Activated CD8-positive, alpha-beta T cell treated with anti-CD3 and anti-CD28 coated beads, Interleukin-2, amount 10 ng/mL, durations not matched to agents 7 days and 5 days (primary cell): ENCODE measurements at places on chromosomes 7 and 10.

DNA sequence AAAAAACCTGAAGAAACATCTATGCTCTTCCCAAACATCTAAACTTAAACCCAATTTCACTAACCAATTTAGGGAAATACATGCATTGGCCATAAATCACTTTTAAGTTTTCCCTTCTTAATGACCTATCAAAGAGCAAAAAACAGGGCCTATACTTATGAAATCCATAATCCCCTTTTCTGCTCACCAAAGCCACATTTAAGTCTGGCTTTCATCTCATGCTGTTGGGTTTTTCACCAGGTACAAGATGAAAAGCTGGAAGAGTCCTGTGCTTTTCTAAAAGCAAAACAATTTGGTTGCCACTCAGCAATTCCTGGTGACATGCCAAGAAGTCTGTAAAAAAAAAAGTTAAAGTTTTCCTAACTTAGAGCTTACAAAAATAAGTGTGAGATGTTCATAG, 92.6 kb downstream of the HPSE2 start:
- no peaks in the 10 kb centered on the region for H3K27me3 ChIP-seq
- H3K36me3 ChIP-seq, result no peaks in the 10 kb centered on the region
- H3K4me1 ChIP-seq, result no peaks in the 10 kb centered on the region
- no peak overlapping the region for H3K4me3 ChIP-seq
- H3K27ac ChIP-seq, result no peak overlapping the region

DNA sequence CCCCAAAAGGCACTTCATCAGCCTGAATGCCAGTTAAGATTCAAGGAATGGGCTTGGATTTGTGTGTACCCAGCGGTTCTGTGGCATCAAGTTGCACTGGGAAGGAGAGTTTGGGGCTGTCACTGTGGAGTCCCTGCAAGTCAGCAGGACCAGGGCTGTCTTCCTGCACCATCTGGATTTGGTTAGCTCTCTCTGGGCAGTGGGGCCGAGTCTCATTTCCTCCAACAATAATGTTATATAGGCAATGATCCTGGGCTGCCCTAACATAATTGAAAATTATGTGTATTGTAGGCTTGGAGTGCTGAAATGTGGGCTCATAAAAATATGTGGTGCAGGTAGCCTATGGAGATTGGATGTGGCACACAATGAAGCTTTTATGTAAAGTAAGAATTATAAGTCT, 87.2 kb downstream of the TCF7L2 start:
- H3K27me3 ChIP-seq, result peaks cover 16% of the 10 kb centered on the region
- H3K4me1 ChIP-seq, result no peaks in the 10 kb centered on the region
- DNase-seq, result no peak
- no peak overlapping the region for H3K4me3 ChIP-seq
- H3K27ac ChIP-seq, result no peak overlapping the region
- no peaks in the 10 kb centered on the region for H3K36me3 ChIP-seq

DNA sequence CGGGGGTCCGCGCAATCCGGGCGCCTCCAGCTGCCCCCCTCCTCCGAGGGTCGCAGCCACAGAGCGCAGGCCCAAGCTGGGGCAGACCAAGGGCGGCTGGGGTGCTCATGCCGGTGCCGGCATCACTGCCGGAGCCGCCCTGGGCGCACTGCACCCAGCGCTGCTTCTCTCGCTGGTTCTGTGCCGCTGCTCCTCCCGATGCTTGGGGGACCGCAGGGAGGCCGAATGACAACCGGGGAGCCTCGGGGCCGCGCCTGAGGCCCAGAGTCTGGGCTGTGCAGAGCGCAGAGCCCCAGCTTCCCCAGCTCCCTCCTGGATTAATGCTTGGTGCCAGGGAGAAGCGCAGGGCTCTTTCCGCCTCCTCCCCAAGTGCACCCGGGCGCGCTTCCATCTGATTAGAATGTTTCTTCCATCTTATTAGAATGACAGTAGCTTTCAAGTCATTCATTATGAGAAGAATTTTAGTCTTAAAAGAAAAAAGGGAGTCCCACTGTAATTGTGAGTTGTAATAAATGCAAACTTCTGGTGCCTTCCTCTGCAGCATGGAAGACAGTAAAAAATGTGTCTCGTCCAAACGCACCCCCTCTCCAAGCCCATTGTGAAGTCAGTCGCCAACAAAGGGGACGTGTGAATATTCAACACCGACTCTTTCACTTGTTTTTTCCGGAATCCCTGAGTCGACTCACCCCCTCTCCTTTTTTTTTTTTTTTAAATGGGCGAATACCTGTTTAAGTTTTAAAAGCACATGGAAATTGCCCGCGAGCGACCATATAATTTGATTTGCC, 19.5 kb upstream of the PTF1A start:
- peaks cover 57% of the 10 kb centered on the region for H3K27me3 ChIP-seq
- no peak overlapping the region for H3K4me3 ChIP-seq
- no peak for DNase-seq

GRCh38 chr7:71009636-71010035, 122.3 kb upstream of the GALNT17 start:
- no peaks in the 10 kb centered on the region for H3K36me3 ChIP-seq
- no peak overlapping the region for H3K27ac ChIP-seq
- no peaks in the 10 kb centered on the region for H3K4me1 ChIP-seq
- no peak overlapping the region for H3K4me3 ChIP-seq
- DNase-seq, result no peak

DNA sequence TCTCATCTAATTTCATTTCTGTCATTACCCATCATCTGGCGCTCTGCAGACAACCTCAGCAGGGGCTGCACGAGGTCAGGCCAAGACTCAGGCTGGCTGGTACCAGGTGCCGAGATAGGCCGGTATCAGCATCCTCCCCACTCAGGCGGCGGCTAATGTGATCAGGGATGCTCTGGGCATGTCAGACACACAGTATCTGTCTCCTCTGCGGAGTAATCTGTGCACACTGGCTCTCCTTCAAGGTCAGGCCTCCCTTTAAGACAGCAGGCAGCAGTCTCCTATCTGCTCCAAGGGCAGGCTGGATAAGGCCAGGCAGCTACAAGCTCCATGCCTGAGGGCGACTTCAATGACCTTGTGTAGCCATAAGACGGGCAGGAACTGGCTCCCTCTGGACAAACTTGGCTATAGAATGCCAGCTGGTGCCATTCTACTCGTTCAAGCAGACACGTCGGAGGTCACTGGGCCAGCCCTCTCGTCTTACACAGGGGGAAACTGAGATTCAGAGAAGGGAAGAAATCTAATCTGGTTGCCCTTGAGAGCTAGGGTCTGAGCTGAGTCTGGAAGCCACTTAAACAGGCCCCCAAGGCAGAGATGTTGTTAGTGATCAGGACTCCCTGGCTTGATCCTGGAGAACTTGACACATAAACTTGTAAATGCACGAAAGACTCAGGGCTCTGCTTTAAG, 59.3 kb downstream of the ARHGAP22 start:
- no peak overlapping the region for H3K4me3 ChIP-seq
- no peak overlapping the region for H3K27ac ChIP-seq
- no peaks in the 10 kb centered on the region for H3K4me1 ChIP-seq
- no peaks in the 10 kb centered on the region for H3K36me3 ChIP-seq

- no peak for DNase-seq
- no peak overlapping the region for H3K27ac ChIP-seq
- no peak overlapping the region for H3K4me3 ChIP-seq
- H3K4me1 ChIP-seq, result no peaks in the 10 kb centered on the region
These were observed 10.9 kb upstream of the FAM180A start for GRCh38 chr7:135759532-135759931.

GRCh38 chr10:59754951-59755350, 1.7 kb upstream of the MRLN start:
- H3K4me3 ChIP-seq, result no peak overlapping the region
- DNase-seq, result no peak
- H3K27ac ChIP-seq, result no peak overlapping the region
- no peaks in the 10 kb centered on the region for H3K36me3 ChIP-seq
- H3K27me3 ChIP-seq, result peaks cover 3% of the 10 kb centered on the region

- H3K4me1 ChIP-seq, result peaks cover 6% of the 10 kb centered on the region
- H3K36me3 ChIP-seq, result no peaks in the 10 kb centered on the region
- peaks cover 21% of the 10 kb centered on the region for H3K27me3 ChIP-seq
- peak within 1 kb of the TSS; percentile 72 for H3K4me3 ChIP-seq
- H3K27ac ChIP-seq, result no peak within 1 kb of the TSS
These were observed at the start of gene KCND2 for GRCh38 chr7:120272701-120273475. Gene KCND2, plus strand, starts transcription at chr7:120273175.

DNA sequence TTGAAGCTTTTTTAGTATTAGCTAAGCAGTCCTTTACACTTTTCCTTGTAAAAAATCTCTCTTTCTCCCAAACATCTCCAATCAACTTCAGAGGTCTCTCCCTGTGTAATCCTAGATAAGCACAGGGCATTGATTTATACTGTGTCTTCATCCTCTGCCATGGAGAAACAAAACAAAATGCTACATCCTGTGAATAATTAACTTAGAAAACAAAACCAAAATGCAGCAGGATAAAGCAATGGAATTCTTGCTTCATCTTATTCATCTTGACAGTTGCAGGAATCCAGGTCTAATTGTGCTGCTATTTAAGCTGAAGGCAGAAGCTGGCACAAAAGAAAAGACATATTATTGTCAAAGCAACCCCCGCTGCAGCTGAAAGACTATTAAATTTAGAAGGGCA, 641.5 kb upstream of the SORCS1 start:
- H3K36me3 ChIP-seq, result no peaks in the 10 kb centered on the region
- no peak overlapping the region for H3K27ac ChIP-seq
- no peaks in the 10 kb centered on the region for H3K4me1 ChIP-seq
- H3K4me3 ChIP-seq, result no peak overlapping the region
- no peaks in the 10 kb centered on the region for H3K27me3 ChIP-seq
- DNase-seq, result no peak

DNA sequence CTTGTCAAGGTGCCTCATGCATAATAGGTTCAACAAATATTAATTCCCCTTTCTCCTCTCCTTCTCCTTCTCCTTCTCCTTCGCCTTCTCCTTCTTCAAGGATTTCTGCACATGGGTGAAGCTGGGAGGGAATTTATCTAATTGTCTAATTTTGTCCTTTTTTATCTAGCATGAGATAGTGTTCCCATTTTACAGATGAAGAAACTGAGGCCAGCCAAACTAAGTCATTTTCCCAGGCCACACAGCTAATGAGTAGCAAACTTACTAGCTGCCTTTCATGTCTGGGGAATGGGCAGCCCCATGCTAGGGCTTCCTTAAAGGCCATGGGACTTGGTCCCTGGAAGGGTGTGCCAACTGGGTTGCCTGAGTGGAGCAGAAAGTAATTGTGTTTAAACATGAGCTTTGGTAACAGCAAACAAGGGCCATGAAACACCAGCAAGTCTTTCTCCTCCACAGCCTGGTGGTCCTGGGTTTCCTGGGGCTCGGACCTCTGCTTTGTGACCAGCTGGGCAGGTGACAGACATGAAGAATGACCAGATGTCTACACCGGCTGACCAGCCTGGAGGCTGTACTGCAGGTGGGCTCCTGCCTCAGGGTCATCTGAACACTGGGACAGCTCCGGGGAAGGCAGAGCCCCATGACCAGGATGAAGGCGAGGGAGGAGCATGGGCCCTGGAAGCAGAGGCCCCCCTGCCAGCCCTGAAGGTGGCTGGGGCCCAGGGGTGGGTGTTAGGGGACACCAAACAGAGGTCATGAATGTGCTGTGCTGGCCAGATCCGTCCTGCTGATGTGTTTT, 138.0 kb downstream of the PTPN20 start:
- DNase-seq, result no peak
- no peak overlapping the region for H3K4me3 ChIP-seq
- H3K4me1 ChIP-seq, result peaks cover 13% of the 10 kb centered on the region
- H3K36me3 ChIP-seq, result no peaks in the 10 kb centered on the region
- no peak overlapping the region for H3K27ac ChIP-seq
- H3K27me3 ChIP-seq, result no peaks in the 10 kb centered on the region

DNA sequence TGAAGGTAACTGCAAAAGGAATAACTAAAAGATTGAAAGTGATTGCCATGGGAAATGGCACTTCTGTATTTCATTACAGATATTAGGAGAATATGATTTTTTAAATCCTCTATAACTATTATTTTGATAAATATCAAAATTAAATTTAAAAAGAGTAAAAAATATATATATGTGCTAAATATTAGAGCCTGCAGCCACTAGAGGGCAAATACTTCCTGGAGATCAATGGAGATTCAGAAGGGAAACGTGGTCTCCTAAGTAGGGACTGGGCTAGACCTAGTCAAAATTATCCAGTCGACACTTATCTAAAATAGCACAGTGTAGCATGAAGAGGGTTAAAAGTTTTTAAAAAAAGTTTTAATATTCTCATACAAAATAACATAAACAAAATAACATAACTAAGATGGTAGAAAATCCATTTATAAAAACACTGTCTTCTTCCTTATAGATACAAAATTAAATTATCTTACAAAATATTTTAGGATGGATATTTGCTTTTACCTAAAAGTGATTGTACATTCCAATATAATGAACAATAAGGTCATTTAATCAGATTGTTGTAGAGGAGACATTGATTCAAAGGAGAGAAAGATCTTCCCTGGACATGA, 434.3 kb downstream of the MDFIC start:
- no peak overlapping the region for H3K4me3 ChIP-seq
- no peak for DNase-seq
- H3K4me1 ChIP-seq, result no peaks in the 10 kb centered on the region
- no peaks in the 10 kb centered on the region for H3K36me3 ChIP-seq
- H3K27ac ChIP-seq, result no peak overlapping the region

DNA sequence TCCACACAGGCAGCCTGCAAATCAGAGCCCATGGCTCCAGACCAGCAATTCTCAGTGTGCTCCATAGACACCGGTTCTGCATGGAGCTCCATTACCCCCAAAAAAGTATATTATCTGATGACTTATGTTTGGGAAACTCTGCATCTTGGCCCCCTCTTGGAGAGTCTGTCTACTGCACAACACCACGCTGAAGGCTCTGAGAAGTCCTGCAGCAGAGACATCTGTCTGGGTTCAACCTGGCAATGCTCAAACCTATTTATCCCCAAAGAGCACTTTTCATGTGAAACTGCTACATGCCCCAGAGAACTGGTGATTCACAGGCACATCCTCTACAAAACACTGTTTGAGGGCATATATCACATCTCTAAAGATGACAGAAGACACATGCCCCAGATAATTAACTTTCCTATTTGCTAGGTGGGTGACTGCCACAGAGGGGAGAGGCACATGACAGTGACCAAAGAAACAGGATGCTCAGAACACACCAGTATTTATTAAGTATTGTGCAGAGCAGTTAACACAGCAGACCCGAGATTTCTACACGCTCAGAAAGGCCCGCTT, 83.8 kb downstream of the DLG5 start:
- H3K4me1 ChIP-seq, result peaks cover 12% of the 10 kb centered on the region
- H3K27ac ChIP-seq, result no peak overlapping the region
- no peaks in the 10 kb centered on the region for H3K36me3 ChIP-seq

DNA sequence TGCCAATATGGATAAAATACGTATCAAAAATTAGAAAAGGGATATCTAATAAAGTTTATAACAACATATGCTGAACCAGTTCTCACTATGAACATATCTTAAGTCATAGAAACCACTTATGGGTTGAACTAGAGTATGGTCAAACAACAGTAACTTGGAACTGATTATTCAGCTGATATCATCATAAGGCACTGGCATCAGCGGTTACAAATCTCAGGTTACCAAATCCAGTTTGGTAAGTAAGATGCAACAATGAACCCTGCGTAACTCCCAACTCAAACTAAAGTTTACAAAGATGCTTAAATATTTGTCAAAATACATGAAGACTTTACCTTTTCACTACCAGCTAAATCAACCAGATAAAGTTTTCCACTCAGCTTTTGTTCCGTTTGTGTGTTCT, 19.3 kb downstream of the KIF5B start:
- DNase-seq, result no peak
- no peaks in the 10 kb centered on the region for H3K27me3 ChIP-seq
- no peak overlapping the region for H3K4me3 ChIP-seq
- peaks cover 64% of the 10 kb centered on the region for H3K36me3 ChIP-seq
- no peak overlapping the region for H3K27ac ChIP-seq

GRCh38 chr10:12808014-12808613, 193.4 kb downstream of the CCDC3 start:
- no peak for DNase-seq
- H3K36me3 ChIP-seq, result no peaks in the 10 kb centered on the region
- no peaks in the 10 kb centered on the region for H3K4me1 ChIP-seq
